ENCODE measurements at places on chromosomes 16 and 17. TPM values are rescaled to one million over a fixed set of nuclear protein-coding genes. Genes with fewer than 3 reads are reported as not detected.

KRTAP1-5 gene
- not detected for total RNA-seq

CLEC3A gene
- not detected for total RNA-seq

PPP1R1B gene
- total RNA-seq: not detected

NPW gene
- 0.97 TPM for total RNA-seq

MT1A gene
- total RNA-seq: 14.0 TPM

GRCh38 chr16:55046916-55047315, 116.3 kb downstream of the IRX5 start:
- H3K36me3 ChIP-seq: no peaks in the 10 kb centered on the region
- no peak overlapping the region for H3K4me3 ChIP-seq
- H3K27me3 ChIP-seq: no peaks in the 10 kb centered on the region

DNA sequence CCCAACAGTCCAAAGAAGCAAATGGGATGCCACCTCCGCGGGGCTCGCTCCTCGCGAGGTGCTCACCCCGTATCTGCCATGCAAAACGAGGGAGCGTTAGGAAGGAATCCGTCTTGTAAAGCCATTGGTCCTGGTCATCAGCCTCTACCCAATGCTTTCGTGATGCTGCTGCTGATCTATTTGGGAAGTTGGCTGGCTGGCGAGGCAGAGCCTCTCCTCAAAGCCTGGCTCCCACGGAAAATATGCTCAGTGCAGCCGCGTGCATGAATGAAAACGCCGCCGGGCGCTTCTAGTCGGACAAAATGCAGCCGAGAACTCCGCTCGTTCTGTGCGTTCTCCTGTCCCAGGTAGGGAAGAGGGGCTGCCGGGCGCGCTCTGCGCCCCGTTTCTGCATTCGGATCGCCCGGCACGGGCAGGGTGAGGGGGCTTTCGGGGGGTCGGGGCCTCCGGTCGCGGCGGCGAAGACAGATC, at the start of gene CDH13:
Gene CDH13 (plus strand): TSS at position 179 of the 471 bp plus-strand sequence.
- H3K27ac ChIP-seq: no peak within 1 kb of the TSS
- no peaks in the 10 kb centered on the region for H3K36me3 ChIP-seq
- H3K27me3 ChIP-seq: peaks cover 43% of the 10 kb centered on the region
- no peak for DNase-seq

DNA sequence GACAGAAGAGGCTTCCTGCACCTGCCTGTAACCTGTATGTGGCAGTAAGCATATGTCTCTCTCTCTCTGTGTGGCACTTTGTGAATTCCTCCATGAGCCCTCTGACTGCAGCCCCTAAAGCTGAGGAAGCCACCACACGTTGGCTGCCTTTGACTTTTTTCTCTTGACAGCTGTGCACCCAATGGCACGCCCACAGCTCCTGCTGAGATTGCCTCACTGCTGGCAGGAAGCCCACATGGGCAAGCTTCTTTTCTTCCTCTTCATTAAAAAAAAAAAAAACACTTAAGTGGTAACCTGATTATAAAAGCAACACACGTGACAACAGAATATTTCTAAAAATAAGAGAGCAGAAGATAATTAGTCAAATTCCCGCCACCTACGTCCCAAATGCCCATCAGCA, 34.0 kb upstream of the PIRT start:
- no peaks in the 10 kb centered on the region for H3K4me1 ChIP-seq
- H3K4me3 ChIP-seq: no peak overlapping the region
- DNase-seq: no peak
- H3K27ac ChIP-seq: no peak overlapping the region

GRCh38 chr17:74394275-74394950, 27.1 kb downstream of the GPR142 start:
- H3K4me1 ChIP-seq: peaks cover 16% of the 10 kb centered on the region
- H3K4me3 ChIP-seq: no peak overlapping the region
- DNase-seq: no peak

DNA sequence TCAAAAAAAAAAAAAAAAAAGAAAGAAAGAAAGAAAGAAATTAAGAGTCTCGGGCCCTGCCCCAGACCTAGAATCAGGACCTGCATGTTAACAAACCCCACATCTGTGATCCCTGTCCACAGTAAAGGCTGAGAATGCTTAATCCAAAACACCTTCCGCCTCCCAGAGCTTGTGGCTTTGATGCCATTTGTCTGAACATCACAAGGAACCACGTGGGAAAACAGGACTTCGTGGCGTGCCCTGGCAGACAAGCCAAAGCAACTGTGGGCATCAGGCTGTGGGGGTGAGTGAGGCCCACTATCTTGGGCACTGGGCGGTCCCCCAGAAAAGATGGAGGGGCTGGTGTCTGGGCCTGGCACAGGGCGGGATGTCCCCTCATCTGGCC, 173.4 kb upstream of the CIBAR2 start:
- no peak for DNase-seq
- no peaks in the 10 kb centered on the region for H3K27me3 ChIP-seq
- no peak overlapping the region for H3K27ac ChIP-seq

DNA sequence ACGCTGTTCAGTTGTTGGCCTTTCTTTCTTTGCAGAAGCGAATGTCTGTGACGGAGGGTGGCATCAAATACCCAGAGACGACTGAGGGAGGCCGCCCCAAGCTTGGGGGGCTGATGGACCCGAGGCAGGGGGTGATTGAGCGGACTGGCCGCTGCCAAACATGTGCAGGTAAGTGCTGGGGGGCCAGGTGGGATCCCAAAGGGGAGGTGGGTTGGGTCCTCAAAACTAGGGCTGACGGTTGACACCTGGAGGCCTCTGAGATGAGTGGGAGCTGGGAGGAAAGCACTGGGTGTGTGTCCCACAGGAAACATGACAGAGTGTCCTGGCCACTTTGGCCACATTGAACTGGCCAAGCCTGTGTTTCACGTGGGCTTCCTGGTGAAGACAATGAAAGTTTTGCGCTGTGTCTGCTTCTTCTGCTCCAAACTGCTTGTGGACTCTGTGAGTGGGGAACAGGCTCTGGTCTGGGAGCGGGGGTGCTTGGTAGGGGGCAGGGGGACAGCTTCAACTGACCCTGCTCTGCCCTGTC, 11.8 kb downstream of the POLR2A start:
- no peak overlapping the region for H3K27ac ChIP-seq
- H3K27me3 ChIP-seq: no peaks in the 10 kb centered on the region
- H3K36me3 ChIP-seq: peaks cover 68% of the 10 kb centered on the region
- DNase-seq: no peak

DNA sequence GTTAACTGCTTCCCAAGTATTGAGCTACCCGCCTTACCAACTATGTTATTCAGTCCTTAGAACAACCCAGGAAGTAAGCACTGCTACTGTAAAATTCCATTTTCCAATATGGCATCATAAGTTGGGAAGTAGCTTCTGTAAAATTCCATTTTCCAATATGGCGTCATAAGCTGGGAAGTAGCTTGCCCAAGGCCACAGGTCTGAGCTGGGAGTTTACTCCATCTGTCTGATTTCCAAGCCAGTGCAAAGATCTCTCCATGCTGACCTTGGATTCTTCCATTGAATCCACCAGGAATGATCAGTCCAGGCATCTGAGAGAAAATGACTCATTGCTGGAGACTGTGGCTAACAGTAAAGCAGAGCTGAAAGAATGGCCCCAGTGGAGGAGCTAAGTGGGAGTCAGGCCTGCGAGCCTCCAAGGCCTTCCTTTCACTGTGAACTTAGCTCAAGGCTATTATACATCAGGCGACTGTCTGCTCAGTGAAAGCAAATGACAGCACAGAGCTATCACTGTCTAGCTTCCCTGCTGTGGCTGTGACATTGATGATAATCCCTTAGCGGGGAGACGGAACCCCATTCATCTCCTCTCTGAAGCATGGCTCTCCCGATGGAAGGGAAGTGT, 430.4 kb downstream of the HAPSTR1 start:
- DNase-seq: peak; percentile 36
- H3K4me3 ChIP-seq: no peak overlapping the region
- no peaks in the 10 kb centered on the region for H3K36me3 ChIP-seq
- no peak overlapping the region for H3K27ac ChIP-seq
- no peaks in the 10 kb centered on the region for H3K27me3 ChIP-seq
- no peaks in the 10 kb centered on the region for H3K4me1 ChIP-seq

- H3K27ac ChIP-seq: no peak overlapping the region
- H3K27me3 ChIP-seq: no peaks in the 10 kb centered on the region
- H3K4me3 ChIP-seq: no peak overlapping the region
- H3K36me3 ChIP-seq: peaks cover 35% of the 10 kb centered on the region
Measured at GRCh38 chr16:30342751-30343490, 12.2 kb downstream of the CD2BP2 start.

GRCh38 chr17:29579866-29580771, 9.3 kb downstream of the GIT1 start:
- peak; percentile 64 for DNase-seq
- H3K4me3 ChIP-seq: no peak overlapping the region
- H3K36me3 ChIP-seq: peaks cover 20% of the 10 kb centered on the region
- H3K27me3 ChIP-seq: no peaks in the 10 kb centered on the region
- peaks cover 20% of the 10 kb centered on the region for H3K4me1 ChIP-seq

- no peak for DNase-seq
- no peak overlapping the region for H3K27ac ChIP-seq
- no peak overlapping the region for H3K4me3 ChIP-seq
- H3K4me1 ChIP-seq: no peaks in the 10 kb centered on the region
- no peaks in the 10 kb centered on the region for H3K36me3 ChIP-seq
Measured at GRCh38 chr16:56121156-56121500, 70.2 kb upstream of the GNAO1 start.

- no peak for DNase-seq
- no peak overlapping the region for H3K4me3 ChIP-seq
- H3K27ac ChIP-seq: no peak overlapping the region
- H3K36me3 ChIP-seq: no peaks in the 10 kb centered on the region
- no peaks in the 10 kb centered on the region for H3K27me3 ChIP-seq
Measured at GRCh38 chr17:83149761-83150251, 70.4 kb downstream of the METRNL start.

GRCh38 chr17:68179236-68179925, 68.5 kb upstream of the AMZ2 start:
- H3K36me3 ChIP-seq: no peaks in the 10 kb centered on the region
- no peak overlapping the region for H3K4me3 ChIP-seq
- H3K27me3 ChIP-seq: peaks cover 25% of the 10 kb centered on the region
- no peak for DNase-seq

DNA sequence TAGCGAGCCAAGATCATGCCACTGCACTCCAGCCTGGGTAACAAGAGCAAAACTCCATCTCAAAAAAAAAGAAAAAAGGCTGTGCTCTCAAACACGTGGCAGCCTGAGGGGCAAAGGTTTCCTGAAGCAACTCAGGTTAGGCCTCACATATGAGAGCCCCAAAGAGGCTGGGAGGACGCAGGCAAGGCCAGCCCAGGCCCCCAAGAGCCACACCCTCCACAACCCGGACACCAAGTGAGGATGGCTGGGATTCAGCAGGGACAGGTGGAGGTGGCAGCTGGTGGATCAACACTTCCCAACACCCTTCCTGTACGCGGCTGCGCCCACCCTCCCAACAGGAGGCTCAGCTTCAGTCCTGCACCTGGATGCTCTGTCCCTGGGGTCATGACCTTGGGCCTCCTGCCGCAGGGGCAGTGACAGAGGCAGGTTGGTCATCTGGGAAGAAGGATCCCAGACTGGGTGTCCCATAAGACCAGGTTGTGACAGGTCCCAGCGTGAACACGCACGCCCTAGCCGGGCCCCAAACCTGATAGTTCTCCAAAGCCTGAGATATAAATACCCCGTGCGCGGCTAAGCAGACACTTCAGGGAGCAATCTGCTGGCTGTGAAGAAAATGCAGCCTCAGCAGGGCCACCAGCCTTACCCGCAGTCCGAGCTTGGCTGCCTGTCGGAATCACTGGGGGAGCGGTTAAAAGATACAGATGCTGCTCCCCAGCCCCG, 78.1 kb downstream of the TIMM22 start:
- H3K4me3 ChIP-seq: no peak overlapping the region
- no peaks in the 10 kb centered on the region for H3K27me3 ChIP-seq
- peaks cover 8% of the 10 kb centered on the region for H3K4me1 ChIP-seq

- H3K36me3 ChIP-seq: peaks cover 24% of the 10 kb centered on the region
- no peak overlapping the region for H3K27ac ChIP-seq
- H3K4me3 ChIP-seq: no peak overlapping the region
- DNase-seq: no peak
- no peaks in the 10 kb centered on the region for H3K27me3 ChIP-seq
- peaks cover 13% of the 10 kb centered on the region for H3K4me1 ChIP-seq
Measured at GRCh38 chr17:82173351-82174041, 39.1 kb downstream of the CCDC57 start.

DNA sequence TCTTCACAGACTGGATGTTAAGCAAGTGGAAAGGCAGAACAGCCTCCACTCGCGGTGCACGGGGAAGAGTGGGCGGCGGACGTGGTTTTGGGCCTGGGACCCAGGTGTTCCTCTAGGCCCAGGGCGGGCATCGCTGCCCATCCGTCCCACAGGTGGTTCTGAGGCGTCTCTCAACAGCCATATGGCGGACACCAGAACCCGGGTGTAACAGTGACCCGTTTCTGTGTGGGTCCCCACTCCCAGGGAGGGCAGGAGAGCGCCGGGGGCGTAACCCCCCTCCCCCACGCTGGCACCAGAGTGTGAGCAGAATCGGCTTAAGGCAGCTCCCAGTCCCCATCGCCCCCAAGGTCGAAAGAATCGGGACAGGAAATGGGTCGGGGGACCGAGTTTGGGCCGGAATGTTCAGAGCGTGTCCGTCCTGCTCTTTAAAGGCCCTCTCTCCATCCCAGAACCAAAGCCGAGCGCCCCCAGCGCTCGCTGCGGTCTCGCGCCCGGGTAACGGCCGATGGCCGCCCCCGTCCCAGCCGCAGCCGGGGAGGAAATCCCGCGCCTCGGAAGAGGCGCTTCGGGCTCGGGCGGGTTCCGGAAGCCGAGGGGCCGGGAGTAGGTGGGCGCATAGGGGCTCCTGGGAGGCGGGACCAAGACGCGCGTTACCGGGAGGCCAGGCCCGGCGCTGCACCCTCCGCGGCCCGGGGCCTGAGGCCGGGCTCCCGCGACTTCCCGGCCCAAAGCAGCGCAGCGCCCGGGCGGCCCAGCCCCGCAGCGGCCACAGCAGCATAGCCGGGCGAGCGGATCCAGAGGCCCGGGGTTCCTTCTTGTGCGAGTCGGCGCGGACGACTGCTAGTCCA, at the start of gene TK2:
Gene TK2 (minus strand): TSS at position 839 of the 848 bp plus-strand sequence. CDS start 61 bp downstream, at position 778.
- DNase-seq: peak; percentile 37
- H3K4me3 ChIP-seq: peak within 1 kb of the TSS; percentile 58
- peaks cover 59% of the 10 kb centered on the region for H3K4me1 ChIP-seq
- no peaks in the 10 kb centered on the region for H3K27me3 ChIP-seq

GRCh38 chr16:57146040-57146647, 39.7 kb downstream of the PSME3IP1 start:
- peaks cover 26% of the 10 kb centered on the region for H3K4me1 ChIP-seq
- H3K27me3 ChIP-seq: no peaks in the 10 kb centered on the region
- H3K27ac ChIP-seq: no peak overlapping the region
- DNase-seq: no peak

- H3K36me3 ChIP-seq: no peaks in the 10 kb centered on the region
- H3K4me3 ChIP-seq: no peak overlapping the region
- peaks cover 27% of the 10 kb centered on the region for H3K4me1 ChIP-seq
- H3K27me3 ChIP-seq: peaks cover 2% of the 10 kb centered on the region
- no peak overlapping the region for H3K27ac ChIP-seq
- DNase-seq: no peak
Measured at GRCh38 chr17:6554342-6554741, 2.0 kb downstream of the PITPNM3 start.

DNA sequence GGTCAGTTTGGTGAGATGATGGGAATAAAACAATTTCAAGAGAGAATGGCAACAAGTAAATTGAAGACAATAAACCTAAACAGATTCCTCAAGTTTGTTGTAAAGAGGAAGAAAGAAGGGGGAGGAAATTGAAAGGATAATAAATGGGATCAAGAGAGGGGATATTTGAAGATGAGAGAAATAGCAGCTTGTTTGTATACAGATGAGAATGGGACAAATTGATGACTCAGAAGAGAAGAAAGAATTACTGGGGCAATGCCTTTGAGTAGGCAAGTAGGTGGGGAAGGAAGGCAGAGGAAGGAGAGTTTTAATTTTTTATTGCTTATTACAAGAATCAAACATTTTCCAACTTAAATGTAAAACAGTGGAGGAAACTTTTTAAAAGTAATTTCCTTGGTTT, 98.3 kb downstream of the CHD9 start:
- no peaks in the 10 kb centered on the region for H3K4me1 ChIP-seq
- no peak overlapping the region for H3K4me3 ChIP-seq
- no peaks in the 10 kb centered on the region for H3K27me3 ChIP-seq
- H3K27ac ChIP-seq: no peak overlapping the region
